ENCODE measurements at places on chromosomes 1 and 21.

- no peak for DNase-seq
These were observed 13.0 kb upstream of the CD48 start for GRCh38 chr1:160724465-160725242.

DNA sequence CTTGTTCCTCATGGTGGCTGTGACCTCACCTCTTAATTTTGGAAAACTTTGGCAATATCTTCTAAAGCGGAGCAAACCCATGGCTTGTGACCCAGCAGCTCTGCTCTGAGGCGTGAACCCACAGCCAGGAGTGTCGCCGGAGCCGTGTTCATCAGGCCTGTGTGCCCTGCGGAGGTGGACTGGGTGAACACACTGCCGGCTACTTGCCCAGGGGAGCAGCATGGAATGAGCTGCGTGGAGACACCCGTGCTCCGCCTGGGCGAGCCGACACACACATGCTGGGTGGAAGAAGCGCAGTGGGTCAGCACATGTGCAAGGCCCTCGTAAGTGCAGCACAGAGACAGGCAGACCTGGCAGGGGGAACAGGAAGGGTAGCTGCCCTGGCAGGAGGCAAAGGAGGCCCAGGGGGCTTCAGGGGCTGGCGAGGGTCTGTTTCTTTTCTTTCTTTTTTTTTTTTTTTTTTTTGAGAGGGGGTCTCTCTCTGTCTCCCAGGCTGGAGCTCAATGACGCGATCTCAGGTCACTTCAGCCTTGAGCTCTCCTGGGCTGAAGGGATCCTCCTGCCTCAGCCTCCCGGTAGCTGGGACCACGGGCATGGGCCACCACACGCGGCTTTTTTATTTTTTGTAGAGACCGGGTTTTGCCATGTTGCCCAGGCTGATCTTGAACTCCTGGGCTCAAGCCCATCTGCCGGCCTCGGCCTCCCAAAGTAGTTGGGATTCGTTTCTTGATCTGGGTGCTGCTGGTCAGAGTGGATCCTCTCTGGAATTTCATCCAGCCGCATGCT, 41.8 kb downstream of the AGPAT3 start:
- DNase-seq = no peak

DNA sequence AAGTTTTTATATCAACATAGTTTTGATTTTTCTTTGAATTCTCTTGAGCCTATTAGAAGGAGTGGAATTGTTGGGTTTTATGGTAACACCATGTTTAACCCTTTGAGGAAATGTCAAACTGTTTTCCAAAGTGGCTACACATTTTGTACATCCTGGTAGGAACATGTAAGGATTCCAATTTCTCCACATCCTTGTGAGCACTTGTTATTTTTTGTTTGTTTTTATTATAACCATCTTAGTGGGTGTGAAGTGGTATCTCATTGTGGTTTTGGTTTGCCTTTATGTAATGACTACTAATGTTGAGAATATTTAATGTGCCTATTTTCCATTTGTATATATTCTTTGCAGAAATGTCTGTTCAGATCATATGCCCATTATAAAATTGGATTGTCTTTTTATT, 120.5 kb downstream of the FGGY start:
- no peak for DNase-seq

DNA sequence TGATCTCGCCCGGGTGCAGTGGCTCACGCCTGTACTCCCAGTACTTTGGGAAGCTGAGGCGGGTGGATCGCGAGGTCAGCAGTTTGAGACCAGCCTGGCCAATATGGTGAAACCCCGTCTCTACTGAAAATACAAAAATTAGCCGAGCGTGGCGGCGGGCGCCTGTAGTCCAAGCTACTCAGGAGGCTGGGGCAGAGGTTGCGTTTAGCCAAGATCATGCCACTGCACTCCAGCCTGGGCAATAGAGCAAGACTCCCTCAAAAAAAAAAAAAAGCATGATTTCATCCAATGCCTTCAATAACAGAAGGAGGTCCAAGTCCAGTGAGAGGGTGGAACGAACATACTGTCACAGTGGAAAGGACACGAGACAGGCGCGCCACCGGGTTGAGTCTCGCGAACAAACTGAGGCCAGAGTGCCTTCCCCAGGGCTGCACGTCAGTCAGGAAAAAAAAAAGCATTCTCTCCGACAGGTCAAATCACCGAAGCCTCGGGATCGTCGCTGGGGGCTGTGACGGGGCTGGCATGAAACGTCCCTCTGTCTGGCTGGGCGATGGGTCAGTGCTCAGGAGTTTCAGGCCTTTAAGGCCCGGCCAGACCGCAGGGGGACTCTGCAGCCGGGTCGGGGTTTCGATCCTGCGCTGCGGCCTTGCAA, 8.4 kb upstream of the CROCC start:
- DNase-seq = no peak

DNA sequence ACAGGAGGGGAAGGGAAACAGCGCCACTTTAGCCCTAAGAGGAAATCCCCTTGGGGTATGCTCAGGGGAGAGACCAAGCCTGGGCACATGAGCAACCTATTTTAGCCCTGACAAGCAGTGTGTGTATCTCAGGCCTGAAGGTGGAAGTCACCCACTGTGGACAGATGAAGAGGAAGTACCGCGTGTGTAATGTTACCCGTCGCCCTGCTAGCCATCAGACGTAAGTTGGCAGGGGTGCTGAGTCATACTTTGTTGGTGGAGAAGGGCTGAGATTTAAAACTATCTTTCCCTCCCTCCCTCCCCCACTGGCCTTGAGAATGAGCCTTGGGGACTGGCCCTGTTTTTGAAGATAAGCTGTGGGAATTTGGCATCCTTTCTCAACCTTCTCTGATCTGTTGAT, 11.2 kb downstream of the AGO1 start:
- DNase-seq = no peak

- DNase-seq = no peak
These were observed 18.0 kb upstream of the RABGGTB start for GRCh38 chr1:75768016-75768415.

DNA sequence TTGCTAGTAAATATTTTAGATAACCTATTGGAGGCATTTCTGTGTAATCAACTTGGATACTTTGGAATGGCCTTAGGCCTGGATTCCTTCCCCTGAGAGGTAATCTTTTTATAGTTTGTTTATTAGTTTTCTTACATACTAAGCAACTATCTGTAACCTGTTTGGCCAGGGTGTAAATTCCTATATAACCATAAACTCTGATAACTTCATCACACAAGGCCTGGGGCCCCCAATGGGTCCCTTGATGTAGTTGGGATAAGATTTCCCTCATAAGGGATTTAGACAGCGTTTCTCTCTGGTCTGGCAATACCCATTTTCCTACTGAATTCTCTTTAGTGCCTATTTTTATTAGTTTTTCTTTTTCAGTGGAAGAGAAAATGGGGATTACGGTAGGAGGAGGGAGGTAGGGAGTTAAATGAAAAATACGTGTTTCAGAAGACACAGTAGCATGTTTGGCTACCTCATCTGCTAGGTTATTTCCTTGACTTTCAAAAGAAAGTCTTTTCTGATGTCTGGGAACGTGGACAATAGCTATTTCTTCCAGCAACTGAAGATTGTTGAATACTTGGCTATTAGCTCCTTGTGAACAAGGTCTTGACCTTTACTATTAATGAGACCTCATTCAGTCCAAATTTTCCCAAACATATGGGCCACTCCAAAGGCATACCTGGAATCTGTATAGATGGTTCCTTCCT, 7.4 kb upstream of the AADACL3 start:
- DNase-seq = no peak

DNA sequence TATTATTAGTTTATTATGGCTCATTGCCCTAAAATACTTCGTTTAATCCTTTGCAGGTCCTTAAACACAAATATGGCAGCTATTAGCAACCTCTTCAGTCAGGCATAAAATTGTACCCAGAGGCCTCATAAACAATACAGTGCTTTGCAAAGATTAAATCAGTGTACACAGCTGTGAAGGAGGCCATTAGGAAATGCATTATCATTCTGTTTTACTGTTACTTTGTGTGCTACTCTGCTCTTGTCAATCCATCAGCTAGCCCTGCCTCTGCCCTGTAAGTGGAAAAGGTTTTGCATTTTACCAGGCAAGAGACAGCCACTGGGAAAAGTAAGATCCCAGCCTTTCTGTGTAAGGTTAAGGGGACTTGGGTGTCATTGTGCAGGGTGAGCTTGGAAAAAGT, 415.7 kb upstream of the DAB1 start:
- DNase-seq = no peak

DNA sequence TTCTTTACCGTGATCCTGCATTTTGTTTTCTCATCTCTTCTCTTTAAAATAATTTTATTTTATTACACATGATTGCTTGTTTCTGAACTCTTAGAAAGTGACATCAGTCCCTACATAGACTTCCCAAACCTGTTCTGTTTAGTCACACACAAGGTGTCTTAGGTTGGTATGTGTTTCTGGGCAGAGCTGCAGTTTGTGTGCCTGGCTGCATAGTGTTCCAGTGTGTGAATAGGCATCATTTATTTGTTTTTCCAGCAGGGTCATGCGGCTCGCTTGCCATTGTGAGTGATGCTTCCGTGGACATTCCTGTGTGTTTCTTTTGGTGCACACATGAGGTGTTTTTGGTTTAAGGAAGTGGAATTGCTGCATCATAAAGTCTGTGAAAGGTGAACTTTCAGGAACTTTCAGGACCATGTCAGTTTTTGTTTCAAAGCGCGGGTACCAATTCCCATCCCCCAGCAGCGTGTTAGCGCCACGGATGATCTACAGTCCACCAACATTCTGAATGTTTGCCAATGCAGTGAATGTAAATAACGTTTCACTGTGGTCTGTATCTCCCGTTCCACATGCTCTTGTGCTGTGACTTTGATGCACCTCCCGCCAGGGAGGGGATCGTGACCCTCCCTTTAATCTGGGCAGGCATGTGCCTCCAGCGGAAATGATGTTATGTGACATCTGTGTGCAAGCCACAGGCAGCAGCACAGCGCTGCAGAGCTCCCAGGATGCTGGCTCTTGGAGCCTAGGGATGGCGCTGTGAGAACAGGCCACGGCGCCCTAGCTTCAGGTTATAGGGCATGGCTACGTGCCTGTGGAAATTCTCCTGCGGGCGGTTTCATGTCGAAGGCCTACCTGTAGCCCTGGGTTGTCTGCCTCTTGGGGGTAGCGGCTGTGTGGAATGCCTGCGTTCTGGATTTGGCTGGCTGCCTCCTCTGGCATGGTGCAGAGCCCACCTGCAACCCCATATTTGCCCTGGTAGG, 144.6 kb upstream of the COL6A1 start:
- DNase-seq = no peak

- no peak for DNase-seq
These were observed 375.5 kb downstream of the PCP4 start for GRCh38 chr21:40242586-40243265.

DNA sequence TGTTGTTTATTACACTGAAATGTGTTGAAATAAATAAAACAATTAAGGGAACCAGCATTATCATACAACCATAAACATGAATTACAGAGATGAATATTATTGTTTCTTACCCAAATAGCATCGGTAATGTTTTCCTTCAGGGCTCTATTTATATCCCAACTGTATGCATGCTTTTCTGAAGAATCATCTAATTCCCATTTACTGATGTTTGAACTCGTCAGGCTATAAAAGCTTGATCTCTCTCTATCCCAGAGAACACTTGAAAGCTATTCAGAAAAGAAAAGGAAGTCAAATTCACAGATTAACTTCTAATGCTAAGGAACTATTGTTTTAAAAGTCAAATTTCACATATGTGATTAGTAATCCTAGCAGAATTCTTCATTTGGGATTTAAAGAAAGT, 12.4 kb downstream of the NUP133 start:
- DNase-seq = no peak

- DNase-seq = no peak
These were observed 40.3 kb downstream of the PCSK9 start for GRCh38 chr1:55079651-55080050.

DNA sequence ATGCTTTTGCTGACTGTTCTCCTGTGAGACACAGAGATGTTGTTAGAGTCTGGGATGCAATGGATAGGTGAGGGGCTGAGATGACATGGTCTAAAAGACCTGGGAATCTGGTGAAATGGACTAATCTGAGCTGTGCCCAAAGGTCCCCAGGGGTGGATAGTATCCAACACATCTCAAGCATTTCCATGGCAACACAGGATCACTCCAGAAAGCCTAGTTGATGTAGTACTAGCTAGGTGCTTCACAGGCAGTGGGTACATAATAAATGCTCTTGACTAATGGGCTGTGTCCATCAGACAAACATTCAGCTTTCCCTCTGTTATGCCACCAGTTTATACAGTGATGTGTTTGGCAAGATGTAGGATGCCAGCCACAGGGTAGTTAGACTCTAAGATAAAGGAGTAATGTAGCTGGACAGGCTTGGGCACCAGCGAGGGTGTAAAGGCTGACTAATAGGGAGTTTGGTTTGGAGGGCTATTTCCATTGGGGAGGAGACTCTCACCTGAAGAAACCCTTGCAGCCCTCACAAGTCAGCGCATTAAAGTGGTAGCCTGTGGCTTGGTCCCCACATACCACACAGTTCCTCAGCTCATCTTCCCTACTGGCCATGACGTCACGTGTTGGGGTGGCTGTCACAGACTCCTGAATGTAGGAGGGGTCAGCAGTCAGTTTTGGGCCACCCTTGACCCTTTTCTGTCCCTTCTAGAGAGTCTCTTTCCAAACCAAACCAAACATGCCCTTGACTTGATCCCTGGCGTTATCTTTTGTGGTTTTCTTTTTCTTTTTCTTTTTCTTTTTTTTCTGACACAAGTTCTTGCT, 1.8 kb downstream of the NR1I3 start:
- no peak for DNase-seq

DNA sequence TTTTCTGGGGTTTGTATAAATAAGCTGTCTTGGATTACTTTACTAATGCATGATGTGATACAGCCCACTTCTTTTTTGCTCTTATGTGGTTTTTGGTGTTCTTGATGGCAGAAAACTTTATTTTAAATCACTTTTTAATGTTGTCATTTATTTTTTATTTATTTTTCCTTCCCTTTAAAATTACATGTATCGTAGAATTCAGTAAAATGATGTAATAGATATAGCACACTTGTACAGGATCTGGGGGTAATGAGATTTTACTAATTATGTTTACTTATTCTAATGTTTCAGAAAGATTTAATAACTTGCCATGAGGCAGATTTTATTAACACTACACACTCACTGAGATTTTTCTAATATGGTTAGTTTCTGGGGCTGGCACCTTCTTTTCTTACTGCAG, 701 bp upstream of the B3GALT2 start:
- DNase-seq = no peak

DNA sequence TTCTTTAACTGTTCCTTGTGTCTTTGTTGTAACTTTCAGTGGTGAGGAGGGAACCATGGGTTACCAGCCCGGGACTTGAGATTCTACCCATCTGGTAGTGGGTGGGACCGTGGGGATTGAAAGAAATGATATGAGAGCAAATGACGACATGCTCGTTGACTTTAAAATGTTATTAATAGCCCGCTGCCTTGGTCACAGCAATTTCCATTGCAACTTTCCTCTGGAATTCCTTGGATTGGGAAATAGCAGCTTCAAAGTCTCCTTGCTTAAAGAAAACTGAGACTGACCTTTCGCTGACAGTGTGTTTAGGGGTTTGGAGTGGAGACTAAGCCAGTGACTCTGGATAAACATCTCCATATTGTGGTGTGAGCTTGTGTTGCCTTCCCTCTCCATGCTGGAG, 44.2 kb upstream of the MARK1 start:
- DNase-seq = no peak

- no peak for DNase-seq
These were observed 16.3 kb upstream of the DNAJC6 start for GRCh38 chr1:65292861-65293593.

All from endothelial cell (in vitro differentiated cells).